ENCODE measurements at places on chromosomes 2 and 18.
A peak's percentile ranks its signal among the peaks of the same experiment; 100 is the strongest.

- no peak for DNase-seq
Measured at GRCh38 chr2:8794923-8795825, 42.2 kb downstream of the KIDINS220 start.

DNA sequence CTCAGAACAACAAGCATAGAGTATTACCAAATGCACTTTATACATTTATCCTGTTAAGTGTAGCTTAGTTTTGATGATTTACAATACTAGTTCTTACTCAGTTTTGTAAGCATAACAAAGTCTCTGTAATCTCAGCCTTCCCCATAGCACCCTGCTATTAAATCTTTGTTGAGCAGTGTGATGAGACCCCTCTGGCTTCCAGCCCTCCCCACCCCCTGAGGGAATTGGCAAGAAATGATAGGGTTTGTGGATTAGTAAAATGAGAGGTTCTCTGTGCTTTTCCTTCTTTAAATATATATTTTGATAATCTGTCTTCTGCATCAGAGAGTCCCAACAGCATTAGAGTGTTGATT is 37.2 kb downstream of the ZNF521 start:
- no peak for DNase-seq

DNA sequence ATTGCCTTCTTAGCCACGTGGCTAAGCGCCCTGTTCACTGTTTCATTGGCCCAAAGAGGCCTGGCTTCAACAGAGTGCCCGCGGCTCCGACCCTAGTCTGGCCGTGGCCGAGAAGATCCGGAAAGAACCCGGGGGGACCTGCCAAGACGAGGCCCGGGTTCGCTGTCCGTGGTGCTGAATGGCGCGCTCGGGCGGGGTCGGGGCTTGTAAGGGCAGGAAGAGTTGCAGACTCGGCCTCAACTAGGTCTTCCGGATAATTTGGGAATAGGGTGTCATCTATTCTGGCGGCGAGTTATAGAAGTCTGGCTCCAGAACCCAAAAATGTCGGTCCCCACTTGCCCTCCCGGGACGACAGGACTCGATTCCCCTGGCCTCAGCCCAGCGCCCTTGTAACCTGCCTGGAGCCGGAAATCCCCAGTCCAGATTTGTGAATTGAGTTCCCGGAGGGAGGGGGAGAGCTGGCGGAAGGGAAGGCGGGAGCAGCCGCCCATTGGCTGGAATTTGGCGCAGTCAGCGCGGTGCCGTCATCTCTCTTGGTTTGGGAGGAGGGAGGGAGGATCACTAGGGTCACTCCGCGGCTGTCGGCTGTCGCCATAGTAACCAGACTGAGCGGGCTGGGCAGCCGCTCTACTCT is 3.5 kb downstream of the CDK5R2 start:
- peak; percentile 55 for DNase-seq

DNA sequence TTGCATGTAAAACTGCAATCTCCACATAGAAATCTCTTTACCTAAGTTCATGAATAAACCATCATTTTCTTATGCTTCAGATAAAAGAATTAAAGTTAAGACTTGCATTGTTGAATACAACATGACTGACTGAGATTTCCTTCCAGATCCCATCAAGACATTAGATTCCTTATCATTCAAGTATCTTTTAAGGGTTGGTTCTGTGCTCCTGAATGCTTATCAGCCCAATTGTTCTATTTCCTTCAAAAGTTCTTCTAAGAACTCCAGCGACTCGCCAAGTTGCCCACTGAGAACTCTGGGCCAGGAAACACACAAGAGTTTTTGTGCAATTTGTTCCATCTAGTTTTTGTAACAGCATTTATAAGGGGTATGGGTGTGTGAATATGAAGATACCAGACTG is 120.3 kb downstream of the RBMS1 start:
- DNase-seq, result no peak

DNA sequence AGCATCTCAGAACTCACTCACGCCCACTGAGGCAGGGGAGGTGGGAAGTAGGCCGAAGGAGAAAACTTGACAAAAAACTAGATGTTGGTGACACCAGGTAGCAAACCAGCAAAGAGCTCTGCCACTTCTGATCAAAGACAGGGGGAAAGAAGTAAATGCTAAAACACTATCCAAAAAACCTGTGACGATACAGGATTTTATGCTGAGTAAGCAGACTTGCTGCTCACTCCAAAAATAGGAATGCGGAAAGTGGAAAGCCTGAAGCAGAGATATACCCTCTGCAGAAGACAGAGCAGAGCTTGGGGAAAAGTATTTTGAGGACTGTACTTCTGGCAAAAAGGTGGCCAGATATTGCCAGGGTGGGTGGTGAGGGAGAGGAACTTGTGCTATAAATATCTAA is 73.3 kb upstream of the YPEL5 start:
- DNase-seq, result no peak

GRCh38 chr2:69576880-69577279 is 66.7 kb downstream of the AAK1 start:
- no peak for DNase-seq

- DNase-seq, result no peak
Measured at GRCh38 chr2:104434318-104434792, 419.6 kb upstream of the POU3F3 start.

DNA sequence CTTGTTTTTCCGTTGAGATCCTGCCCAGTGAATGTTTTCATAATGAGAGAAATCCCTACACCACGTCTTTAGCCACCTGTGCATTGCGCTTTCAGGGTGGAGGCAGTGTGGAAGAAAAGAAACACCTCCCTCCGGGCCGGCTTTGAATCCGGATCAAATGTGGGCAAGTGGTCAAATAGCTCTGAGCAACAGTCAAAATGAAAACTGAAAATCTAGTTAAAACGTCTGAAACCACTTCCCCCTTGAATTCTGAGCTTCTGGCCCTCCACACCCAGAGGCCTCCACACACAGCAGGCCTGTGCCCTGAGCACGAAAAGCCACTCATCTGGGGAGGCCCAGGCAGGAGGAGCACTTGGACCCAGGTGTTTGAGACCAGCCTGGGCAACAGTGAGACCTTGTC is 263.6 kb upstream of the SALL3 start:
- no peak for DNase-seq

- DNase-seq, result no peak
Measured at GRCh38 chr2:207408086-207408794, 121.5 kb upstream of the CREB1 start.

DNA sequence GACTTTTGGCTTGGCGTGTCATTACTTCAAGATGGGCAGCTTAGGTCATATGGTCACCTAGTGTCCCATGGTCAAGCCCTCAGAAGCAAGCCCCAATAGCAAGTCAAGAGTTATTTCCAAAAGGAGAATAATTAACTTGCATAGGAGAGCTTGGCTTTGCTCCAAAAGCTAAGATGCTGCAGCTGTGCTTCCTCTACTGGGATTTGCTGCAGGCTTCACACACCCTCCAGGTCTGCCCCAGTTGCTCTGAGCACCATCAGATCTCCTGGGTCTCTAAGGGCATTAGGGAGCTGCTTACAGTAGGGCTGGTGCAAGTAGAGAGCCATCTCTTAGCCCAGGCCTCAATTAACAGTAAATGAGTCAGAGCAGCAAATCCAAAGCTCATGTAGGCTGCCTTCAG is 46.6 kb downstream of the THUMPD2 start:
- DNase-seq, result no peak

- DNase-seq, result no peak
Measured at GRCh38 chr18:5983488-5983887, 88.2 kb upstream of the TMEM200C start.

GRCh38 chr2:209512971-209513370 is 89.1 kb downstream of the MAP2 start:
- DNase-seq, result no peak

GRCh38 chr2:105644174-105644980 is 100.3 kb upstream of the NCK2 start:
- no peak for DNase-seq

GRCh38 chr18:79453816-79454735 is 58.3 kb downstream of the NFATC1 start:
- no peak for DNase-seq

DNA sequence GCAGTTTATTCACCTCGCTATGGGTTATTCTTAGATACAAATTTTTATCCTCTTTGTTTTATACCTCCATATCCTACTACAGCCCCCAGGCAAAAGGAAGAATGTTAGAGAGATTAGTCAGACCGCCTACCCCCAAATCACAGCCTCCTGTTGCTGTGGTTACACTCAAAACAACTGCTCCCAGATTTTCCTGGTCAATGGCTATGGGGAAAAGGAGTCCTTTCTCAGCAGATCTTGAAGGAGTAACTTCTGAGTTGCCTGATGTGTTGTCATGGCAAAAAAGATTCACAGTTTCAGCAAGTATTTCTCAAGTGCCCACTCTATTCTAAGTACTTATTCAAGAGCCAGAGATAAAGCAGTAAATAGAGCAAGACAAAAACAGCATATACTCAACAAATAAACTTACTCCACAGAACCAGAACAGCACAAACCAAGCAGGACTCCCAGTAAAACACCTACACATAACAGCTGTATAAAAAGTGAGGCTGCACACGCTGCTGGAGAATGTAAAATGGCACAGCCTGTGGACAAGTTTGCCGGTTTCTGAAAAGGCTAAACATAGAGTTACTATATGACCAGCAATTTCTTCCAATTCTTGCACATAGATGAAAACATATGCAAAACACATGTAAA is 104.8 kb downstream of the NOL10 start:
- no peak for DNase-seq

GRCh38 chr2:219464286-219465032 is 29.8 kb downstream of the SPEG start:
- no peak for DNase-seq

DNA sequence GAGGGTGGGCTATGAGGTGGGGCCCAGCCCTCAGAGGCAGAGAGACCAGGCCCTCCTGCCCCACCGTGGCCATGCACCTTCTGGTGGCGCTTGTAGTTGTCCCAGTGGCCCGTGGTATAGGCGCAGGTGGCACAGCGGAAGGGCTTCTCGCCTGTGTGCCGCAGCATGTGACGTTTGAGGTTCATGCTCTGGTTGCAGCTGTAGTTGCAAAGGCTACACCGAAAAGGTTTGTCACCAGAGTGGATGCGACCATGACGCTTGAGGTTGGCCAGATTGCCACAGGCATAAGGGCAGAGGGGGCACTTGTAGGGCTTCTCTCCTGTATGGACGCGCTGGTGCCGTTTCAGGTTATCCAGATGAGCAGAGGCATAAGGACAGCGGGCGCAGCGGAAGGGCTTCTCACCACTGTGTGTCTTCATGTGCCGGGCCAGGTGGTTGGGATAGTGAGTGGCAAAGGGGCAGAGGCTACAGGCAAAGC is 2.9 kb downstream of the ZNF513 start:
- DNase-seq, result no peak

DNA sequence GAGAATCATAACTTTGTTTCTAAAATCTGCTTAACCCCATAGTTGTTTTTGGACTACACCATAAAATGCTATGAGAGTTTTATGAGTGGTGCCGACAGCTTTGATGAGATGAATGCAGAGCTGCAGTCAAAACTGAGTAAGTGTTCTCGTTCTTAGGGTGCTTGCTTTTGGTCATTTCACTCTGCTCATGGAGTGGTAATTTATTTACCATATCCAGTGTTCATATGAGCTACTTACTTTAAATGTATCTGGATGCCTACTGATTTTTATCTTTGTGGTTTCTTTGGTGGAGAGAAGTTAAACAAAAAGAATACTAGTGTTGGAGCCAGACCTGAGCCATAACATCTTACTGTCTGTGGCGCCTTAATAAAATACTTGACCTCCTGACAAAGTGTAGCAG is 16.4 kb downstream of the NDC80 start:
- DNase-seq, result no peak

DNA sequence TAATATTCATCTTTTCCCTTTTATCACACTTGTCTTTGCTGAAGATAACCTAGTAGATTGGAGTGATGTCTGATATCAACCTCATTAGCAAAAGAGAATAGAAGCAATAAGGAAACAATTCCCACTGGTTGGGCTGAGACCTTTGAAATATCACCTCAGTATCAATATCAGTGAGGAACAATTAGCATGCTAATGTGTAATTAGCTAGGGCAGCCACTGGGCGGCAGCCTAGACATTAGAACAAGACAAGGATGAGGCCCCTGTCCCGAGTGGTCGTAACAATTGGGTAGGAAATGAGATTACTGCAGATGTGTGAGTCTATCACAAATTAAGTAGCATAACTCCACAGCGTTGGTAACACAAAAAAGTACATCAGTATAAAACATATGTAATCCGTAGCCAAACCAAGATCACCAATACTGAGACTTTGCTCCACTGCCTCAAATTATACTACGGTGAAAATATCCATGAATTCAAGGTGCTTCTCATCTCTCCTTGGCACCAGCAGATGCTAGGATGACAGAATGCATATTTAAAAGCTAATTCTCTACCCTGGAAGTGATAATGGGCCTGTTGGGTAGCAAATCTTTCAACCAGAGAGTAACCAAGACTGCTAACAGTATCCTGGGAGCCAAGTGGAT is 99.1 kb downstream of the ALPK2 start:
- DNase-seq, result peak; percentile 49

GRCh38 chr2:154537024-154537423 is 161.5 kb upstream of the KCNJ3 start:
- no peak for DNase-seq

GRCh38 chr2:100242891-100243619 is 79.2 kb downstream of the LONRF2 start:
- DNase-seq, result peak; percentile 20

- DNase-seq, result no peak
Measured at GRCh38 chr18:23226930-23227725, 91.8 kb downstream of the CABLES1 start.

DNA sequence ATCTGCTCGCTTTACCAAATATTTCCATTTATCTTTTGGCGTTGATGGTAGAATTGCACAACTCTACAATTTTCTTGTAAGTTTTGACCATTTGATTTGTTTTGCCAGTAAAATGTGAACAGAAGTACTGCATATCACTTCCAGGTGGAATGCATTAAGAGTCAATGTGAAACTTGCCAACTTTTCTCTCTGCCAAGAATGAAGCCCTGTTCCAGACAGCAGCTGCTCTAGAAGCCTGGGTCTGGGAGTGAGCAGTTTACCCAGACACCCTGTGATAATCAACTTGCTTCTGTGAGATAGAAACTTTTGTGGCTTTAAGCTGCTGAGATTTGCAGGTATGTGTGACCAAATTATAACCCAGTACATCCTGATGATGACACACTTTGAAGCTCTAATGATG is 115.9 kb upstream of the SYT4 start:
- no peak for DNase-seq

Data from T-helper 9 cell (primary cell).